Activated CD4-positive, alpha-beta T cell treated with anti-CD3 and anti-CD28 coated beads, Interleukin-2, amount 10 ng/mL, durations not matched to agents 7 days and 5 days (primary cell): ENCODE measurements at places on chromosomes 3 and 15. TPM values are rescaled to one million over a fixed set of nuclear protein-coding genes. Genes with fewer than 3 reads are reported as not detected.
A peak's percentile ranks its signal among the peaks of the same experiment; 100 is the strongest.

GRCh38 chr3:171854649-171855305 is 11.6 kb downstream of the TMEM212 start:
- no peak for DNase-seq

- no peak for DNase-seq
These were observed 60.5 kb upstream of the SPATA12 start for GRCh38 chr3:57000012-57000411.

DNA sequence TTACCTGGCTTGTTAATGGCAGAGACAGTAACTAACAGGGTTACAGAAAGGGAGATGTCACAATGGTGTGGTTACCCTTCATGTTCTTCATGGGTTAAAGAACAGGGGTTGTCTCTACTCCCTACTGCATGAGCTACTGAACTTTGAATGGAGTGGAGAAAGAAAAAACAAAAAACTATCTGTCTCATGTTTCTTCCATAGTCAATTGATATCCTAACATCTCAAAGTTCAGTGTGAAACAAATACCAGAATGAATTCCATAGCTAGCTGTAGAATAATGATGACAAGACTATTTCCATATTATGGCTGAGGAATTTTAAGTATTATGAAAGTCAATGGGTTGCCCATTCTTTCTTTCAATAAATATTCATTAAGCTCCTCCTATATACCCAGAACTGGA is 161.3 kb upstream of the LPP start:
- no peak for DNase-seq

GRCh38 chr3:133703915-133704314 is 42.2 kb upstream of the TOPBP1 start:
- no peak for DNase-seq

GRCh38 chr15:45641999-45642932 is 7.4 kb downstream of the SQOR start:
- DNase-seq, result no peak

GRCh38 chr3:134039161-134039862 is 9.6 kb upstream of the SLCO2A1 start:
- DNase-seq, result no peak

GRCh38 chr15:25862472-25863110 is 536 bp downstream of the ATP10A start:
- DNase-seq, result peak; percentile 56

DNA sequence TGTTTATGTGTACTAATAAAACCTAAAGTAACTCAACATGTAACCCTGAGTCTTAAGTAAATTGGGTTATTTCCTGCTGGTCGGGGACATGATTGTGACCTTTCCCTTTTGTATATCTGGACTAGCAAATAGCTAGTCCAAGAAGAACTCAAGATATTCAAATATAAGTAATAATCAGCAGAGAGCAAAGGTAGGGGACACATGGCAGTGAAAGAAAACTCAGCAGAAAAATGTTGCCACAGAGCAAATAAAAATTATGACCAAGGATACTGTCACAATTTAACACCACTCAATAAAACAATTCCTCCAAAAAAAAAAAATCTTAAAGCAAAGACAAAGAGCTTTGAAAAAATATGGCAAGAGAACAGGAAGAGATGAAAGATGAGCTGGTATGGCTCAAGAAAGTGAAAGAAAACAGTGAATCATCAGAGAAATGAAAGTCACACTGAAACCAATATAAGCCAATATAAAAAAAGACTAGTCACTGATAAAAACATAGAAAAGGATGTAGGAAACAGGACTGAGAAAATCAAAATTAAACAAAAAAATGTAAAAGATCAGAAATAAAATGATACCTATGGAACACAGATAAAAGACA is 43.4 kb downstream of the HLTF start:
- no peak for DNase-seq

DNA sequence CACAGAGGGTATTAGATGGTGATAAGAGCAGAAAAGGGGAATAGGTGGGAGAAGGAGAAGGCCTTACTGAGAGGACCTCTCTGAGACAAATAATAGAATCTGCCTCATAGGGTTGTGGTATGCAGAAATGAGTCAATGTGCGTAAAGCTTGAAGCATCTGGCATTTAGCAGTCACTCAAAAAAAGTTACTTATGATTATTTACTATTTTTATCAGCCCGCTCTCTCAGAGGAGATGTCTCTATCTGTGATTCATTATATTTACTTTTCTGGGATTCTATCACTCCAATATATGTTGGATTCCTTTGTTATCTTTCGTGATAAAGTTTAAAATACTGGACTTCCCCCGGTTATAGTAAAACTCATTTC is 4.6 kb upstream of the TM4SF1 start:
- no peak for DNase-seq

- DNase-seq, result peak; percentile 72
These were observed 2.8 kb downstream of the SQOR start for GRCh38 chr15:45637552-45638033.

TMEM266 gene
- total RNA-seq, result not detected

NRG4 gene
- total RNA-seq, result not detected

KNG1 gene
- total RNA-seq, result not detected

TMEM207 gene
- total RNA-seq, result not detected

C3orf52 gene
- 9.5 TPM for total RNA-seq

DPPA2 gene
- total RNA-seq, result not detected

MOBP gene
- total RNA-seq, result not detected

MNS1 gene
- total RNA-seq, result 0.79 TPM

MYL3 gene
- total RNA-seq, result not detected
